ENCODE measurements at places on chromosomes 7 and 10.

DNA sequence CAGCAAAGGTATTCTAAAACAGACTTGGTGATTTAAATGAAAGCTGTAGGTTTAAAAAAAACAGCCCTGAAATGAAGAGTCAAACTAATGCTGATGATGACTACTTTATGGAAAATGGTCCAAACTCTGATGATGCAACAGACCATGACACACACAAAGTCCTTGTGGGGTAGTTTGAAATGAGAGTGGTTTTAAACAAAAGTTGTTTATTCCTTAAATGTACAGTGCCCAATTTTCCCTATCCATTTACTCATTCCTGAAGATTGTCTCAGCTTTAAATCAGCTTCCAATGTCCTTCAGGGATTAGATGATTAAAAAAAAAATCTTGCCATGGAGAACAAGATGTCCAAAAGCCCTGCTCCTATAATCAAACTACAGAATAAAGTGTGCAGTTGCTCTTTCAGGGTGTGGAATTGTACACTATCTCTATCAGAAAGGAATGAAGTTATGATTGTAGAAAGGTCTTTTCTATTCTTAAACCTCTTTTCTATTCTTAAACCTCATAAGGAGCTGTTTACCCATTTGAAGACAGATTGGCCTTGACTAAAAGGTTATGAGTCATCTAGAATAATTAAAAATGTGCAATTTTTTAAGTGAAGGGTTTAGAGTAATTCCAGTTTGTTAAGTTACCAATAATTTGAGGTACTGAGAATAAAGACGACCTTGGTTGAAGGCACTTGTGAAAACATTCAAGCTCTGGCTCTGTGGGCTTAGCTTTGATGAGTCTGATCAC lies 70.2 kb upstream of the ITGA8 start:
- no peak for DNase-seq

GRCh38 chr10:124578231-124579010 lies 116.8 kb downstream of the LHPP start:
- no peak for DNase-seq

DNA sequence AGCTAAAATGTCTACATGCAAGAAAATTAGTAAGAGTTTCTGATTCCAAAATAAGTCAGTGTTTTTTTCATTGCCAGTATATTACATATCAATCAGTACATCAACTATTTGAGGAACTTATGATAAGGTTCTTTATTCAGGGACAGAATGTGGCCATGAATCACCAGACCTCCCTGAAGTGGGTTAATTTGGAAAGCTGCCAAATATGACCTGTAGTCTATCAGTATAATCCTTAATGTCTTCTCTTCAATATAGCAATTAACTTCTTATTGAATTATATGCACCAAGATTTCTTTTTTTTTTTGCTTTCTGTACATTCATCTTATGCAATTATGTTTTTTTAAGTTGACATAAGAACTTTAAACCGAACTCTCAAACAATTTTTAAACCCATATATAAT lies 714.5 kb upstream of the POT1 start:
- peak; percentile 56 for DNase-seq

- DNase-seq: peak; percentile 6
Measured at GRCh38 chr7:85529201-85529600, 342.3 kb upstream of the SEMA3D start.

DNA sequence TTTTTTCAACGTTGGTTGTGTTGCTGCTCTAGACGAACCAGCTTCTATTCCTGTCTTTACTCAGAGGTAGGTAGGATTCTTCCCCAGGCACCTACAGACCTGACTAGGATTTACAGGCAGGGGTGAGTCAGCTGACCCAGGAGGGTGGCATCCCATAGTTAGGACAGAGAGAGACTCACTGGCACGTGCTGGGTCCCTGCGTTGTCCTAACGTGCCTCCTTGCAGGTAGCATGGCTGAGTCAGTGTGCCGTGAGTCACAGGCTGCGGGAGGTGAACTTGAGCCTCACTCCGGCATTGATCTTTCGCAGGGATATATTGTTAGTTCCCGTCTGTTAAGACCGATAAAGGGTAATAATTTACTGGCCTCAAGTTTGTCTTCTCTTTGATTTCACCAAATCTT lies 96.5 kb downstream of the PFKFB3 start:
- DNase-seq: no peak

DNA sequence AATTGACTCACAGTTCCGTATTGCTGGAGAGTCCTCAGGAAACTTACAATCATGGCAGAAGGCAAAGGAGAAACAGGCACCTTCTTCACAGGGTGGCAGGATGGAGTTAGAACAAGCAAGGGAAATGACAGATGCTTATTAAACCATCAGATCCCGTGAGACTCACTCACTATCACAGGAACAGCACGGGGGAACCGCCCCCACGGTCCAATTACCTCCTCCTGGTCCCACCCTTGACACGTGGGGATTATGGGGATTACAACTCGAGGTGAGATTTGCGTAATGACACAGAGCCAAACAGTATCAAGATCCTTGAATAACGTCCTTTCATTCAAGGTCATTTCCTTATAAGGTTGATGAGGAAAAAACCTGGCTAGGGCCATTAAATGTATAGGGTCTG lies 176.6 kb downstream of the TPK1 start:
- DNase-seq: no peak
